ENCODE measurements at places on chromosomes 1 and 21. TPM values are rescaled to one million over a fixed set of nuclear protein-coding genes. Genes with fewer than 3 reads are reported as not detected.

GRCh38 chr1:227884370-227885134, 63.2 kb downstream of the WNT9A start:
- no peak for DNase-seq

LCE3A gene
- not detected for total RNA-seq

GRCh38 chr21:14982336-14982735, 82.5 kb downstream of the NRIP1 start:
- no peak for DNase-seq

DNA sequence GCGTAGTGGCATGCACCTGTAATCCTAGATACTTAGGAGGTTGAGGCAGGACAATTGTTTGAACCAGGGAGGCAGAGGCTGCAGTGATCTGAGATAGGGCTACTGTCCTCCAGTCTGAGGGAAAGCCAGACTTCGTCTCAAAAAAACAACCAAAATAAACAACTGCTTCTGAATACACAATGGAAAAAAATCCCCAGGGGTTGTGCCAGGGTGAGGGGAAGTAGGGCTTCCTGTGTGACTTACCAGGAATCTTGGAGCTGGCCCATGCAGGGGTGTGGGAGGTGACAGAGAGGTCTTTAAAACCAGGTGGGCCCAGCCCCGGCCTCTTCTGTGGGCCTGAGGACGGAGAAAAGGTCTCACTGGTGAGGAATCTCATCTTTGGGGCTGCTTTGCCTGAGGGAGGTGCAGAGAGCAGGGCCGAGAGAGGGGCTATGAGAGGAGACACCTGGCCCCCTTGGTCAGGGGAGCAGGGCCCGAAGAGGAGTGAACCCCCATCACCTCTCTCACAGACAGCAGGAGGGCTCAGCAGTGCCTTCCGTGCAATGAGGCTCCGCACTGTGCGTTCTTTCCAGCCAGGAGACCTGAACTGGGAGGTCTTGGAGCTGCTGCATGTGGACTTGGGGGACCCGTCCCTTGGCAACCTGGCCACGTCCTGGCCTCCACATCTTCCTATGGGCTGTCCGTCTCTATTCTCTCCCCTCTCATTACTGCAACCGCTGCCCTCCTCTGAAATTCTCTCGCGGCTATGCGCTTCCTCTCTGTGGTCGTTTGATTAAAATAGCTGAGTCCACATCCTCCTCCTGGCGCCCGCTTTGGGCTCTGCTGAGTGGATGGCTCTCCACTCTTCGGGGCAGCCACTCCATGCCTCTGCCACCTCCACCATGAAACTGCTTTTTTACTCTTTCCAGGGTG, 10.7 kb downstream of the PLA2G5 start:
- DNase-seq: no peak

- no peak for DNase-seq
These were observed 181.8 kb downstream of the ZNF281 start for GRCh38 chr1:200228081-200228480.

DNA sequence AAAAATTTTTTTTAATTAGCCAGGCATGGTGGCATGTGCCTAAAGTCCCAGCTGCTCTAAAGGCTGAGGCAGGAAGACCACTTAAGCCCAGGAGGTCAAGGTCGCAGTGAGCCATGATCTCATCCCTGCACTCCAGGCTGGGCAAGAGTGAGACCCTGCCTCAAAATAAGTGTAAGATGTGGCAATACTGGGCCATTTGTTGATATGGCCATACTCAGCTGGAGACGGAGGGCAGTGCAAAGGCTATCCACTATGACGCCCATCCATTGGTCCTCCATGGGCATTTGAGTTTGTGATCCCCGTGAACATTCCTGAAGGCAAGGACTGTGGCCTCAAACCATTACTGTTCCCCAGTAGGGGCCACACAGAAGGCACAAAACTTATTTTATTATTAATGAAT, 1.5 kb downstream of the CASP9 start:
- DNase-seq: no peak

DNA sequence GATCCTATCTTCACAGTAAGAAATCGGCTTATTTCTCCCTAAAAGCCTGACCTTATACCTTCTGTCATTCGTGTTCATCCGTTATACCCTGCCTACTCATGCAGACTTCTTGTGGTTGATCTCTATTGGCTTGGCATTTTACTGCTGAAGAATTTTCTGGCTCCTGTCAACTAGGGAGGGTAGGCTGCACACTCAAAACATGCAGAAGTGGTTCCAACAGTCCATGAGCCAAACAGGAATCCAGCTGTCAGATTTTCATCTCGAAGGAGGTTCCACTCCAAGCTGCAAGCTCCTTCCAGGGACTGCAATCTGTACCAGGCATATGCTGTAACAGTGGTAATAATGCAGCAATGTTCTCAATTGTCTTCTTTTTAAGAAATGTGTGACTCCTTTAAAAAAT, 10.1 kb downstream of the DNAJC11 start:
- no peak for DNase-seq

- no peak for DNase-seq
These were observed 189.9 kb upstream of the BEND5 start for GRCh38 chr1:48966583-48966982.

SHISA4 gene
- total RNA-seq: 29.4 TPM

DNA sequence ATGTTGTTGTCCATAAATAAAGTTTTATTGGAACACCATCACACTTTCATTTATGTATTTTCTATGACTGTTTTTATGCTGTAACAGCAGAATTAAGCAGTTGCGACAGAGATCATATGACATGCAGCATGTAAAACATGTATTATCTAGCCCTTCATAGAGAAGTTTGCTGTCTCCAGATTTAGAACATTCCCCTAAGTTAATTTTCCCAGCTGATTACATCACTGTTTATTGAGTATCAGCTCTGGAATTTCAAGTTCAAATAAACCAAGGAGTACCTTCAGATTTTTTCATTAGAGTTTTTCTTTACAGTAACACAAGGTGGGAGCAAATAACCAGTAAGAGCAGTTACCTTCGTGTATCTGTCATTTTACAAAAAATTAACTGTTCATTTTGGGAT, 792.8 kb downstream of the USP25 start:
- no peak for DNase-seq

GRCh38 chr1:244087611-244088010, 36.5 kb downstream of the ZBTB18 start:
- DNase-seq: no peak

SLC1A7 gene
- total RNA-seq: 21.1 TPM

S100A3 gene
- not detected for total RNA-seq

GRCh38 chr1:23422241-23422877, 2.2 kb downstream of the TCEA3 start:
- DNase-seq: peak; percentile 64

- DNase-seq: no peak
These were observed 98.4 kb upstream of the TNR start for GRCh38 chr1:175841738-175842187.

ASPM gene
- total RNA-seq: 1.3 TPM

DNA sequence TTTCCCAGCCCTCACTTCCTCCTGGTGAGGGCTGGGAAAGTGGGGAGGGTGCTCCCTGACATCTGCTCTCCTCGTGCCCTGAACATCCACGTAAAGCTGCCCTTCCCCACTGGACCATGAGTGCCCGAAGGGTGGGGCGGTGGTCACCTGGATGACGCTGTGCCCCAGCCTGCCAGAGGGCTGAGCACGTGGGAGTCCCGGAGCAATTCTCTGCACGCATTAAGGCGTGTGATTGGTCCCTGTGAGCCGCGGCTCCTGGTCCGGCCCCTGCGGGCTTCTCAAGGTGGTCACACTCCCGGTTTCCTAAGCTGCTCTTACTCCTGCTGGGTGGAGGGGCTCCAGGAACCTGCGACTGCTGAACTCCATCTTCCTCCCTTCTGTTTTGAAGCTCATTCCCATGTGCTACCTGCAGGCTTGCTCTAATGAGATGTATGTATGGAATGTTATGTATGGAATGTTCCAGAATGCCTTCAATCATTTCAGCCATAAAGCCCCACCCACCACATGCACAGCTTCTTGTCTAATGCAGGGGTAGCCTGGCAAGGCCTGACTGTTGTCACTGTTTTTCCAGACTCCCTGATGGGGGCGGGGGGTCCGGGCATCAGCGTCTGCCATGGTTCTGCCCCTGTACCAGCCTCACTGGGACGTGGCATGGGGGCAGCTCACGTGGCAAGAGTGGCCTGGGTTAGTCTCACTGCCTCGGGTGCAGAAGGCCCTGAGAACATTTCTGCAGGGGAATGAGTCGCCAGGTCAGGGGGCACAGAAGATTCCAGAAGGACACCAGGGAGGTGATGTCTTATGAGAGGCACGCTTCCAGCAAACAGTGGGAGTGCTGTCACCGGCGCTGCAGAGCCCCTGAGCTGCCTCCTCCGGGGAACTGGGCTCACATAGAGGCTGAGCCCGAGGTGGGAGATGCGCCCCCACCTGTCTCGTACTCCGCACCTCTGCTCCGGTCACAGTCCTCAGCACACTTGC, 19.4 kb downstream of the KRTAP10-1 start:
- no peak for DNase-seq

- DNase-seq: no peak
These were observed 33.9 kb upstream of the GPR25 start for GRCh38 chr1:200838676-200839445.

GRCh38 chr1:208252836-208253576, 8.8 kb upstream of the PLXNA2 start:
- DNase-seq: no peak

DNA sequence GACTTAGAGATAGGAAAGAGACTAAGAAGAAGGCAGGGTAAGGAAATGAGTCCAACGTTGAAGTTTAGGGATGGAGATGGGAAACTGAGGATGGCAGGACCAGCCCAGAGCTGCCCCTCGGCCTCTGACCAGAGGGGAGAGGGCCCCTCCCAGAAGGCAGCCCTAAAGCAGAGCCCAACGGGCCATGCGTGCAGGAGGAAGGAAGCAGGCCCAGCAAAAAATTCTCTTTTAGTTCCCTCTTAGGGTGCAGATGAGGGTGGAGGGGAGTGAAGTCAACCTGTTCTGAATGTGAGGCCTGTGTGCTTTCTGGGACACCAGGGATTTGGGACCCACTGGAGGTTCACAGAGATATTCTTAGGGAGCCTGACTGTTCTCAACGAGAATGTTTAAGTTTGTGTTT, 225.4 kb downstream of the RHOU start:
- no peak for DNase-seq

DNA sequence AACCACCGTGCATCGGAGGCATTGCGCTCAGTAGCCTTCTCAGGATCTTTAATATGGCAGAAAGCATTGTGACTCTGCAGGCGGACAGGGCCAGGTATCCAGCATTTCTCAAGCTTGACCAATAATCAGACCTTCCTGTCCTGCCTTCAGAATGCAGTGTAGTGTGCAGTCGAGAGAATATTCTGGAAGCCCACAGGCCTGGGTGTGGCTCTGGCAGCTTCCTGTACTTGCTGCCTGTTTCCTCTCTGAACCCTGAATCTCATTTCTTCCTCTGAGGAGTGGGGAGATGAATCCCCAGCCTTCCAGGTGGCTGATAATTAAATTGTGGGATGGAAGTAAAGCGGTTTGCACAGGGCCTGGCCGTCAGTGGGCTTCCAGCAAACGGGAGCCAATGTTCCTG, 42.3 kb downstream of the ACTL8 start:
- DNase-seq: no peak

GRCh38 chr1:225119307-225119706, 189.8 kb downstream of the DNAH14 start:
- no peak for DNase-seq

GRCh38 chr1:47432071-47433036, 5.5 kb upstream of the FOXD2 start:
- DNase-seq: peak; percentile 88

GRCh38 chr1:53617382-53617781, 121.6 kb downstream of the GLIS1 start:
- no peak for DNase-seq

DNA sequence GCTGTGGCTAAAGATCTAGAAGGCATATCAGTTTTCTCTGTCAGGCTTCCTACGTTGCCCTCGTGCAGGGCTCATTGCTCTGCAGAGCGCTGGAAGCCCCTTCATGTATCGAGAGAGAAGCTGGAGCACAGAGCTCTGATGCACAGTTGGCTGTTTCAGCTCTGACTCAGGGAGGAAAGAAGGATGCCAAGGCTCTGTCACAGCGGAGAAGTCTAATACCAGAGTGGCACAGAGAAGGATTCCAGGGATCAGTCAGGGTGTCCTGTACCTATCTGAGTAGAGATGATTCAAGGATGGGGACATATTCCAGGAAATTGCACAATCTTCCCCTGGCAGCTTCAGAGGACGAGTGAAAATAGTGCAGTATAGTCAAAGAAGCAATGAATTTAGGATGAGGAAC, 179.2 kb upstream of the FMN2 start:
- no peak for DNase-seq

DNA sequence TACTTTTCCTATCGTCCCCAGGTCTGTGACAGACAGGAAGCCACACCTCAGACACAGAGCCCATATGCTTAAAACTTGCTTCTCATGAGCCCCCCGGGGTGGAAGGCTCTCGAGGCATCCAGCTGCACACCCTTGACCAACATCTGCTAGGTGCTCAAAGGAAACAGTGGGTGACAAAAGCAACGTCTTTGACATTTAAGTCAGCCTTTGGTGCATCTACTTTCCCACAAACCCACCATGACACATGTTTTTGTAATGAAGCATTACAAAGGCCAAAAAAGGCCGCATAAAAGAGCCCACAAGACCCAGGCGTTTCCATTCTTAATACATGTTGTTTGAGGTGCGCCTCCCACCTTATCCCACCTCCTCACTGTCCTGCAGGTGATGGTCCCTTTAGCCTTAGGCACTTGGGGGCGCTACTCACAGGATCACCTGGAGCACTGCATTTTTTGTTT, 11.8 kb upstream of the FASLG start:
- DNase-seq: no peak

CRP gene
- 46.3 TPM for total RNA-seq

GRCh38 chr1:243628476-243628907, 221.6 kb downstream of the AKT3 start:
- DNase-seq: no peak

DNA sequence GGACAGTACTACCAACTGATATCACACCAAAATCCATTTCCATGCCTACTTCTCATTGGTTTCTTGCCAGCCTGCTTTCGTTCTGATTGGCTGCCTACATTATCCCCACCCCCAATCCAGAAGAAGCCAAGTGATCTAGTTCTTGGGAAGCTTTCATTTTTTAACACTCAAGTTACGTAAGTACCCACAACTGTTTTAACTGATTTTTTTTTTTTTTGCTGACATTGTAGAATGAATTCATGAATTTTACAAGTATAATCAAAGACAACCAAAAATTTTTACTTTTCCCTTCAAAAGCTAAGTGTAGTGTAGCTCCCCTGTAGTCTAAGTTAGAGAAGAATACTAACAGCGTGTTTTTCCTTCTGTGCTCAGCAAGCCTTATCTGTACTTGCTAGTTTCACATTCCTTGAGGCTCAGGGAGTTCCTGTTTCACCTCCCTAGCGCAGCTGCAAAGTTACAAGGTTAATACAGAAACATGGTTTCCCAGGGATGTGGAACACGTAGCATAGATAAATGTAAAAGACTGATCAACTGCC, at the start of gene SLC9C2:
Gene SLC9C2, minus strand, starts transcription at position 17 of the 536 bp plus-strand sequence. CDS start 1,296 bp downstream, outside the sequence.
- DNase-seq: peak; percentile 40

LCE2C gene
- not detected for total RNA-seq

GRCh38 chr1:12599657-12600056, 18.4 kb downstream of the DHRS3 start:
- DNase-seq: no peak

ALG14 gene
- 8.5 TPM for total RNA-seq

FCRL1 gene
- not detected for total RNA-seq

- DNase-seq: no peak
These were observed 26.0 kb downstream of the RCOR3 start for GRCh38 chr1:211285196-211285595.
